ENCODE measurements at places on chromosomes 16 and 17.

DNA sequence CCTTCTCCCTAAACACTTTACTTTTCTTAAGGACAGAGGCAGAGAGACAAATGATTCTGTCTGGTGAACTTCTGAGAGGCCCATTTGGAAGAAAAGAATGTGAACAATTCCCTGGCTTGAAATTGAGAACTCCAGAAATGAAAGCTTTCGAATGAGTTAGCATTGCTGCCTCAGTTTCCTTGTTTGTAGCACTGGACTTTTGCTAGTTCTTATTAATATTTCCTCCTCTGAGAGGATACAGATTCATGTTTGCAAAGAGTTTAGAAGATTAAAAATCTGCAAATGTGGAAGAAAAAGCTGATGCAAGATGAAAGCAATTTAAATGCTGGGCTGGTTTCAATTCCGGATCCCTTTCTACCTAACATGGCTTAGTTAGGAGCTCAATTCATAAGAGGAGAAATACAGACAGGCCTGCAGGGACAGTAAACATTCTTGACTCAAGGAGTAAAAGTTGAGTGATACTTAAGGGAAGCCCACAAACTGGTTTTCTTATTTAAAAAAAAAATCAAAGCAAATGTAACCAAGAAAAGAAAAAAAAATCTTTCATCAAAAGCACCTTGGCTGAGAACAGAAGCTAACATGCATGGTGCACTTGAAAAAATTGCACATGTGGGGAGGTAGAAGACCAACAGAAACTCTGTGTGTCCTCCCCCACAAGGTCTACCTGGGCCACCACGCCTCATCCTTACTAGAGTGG lies 27.1 kb downstream of the HNF1B start:
- DNase-seq, result no peak

- no peak for DNase-seq
These were observed 73.4 kb upstream of the TNRC6C start for GRCh38 chr17:77884967-77885641.

DNA sequence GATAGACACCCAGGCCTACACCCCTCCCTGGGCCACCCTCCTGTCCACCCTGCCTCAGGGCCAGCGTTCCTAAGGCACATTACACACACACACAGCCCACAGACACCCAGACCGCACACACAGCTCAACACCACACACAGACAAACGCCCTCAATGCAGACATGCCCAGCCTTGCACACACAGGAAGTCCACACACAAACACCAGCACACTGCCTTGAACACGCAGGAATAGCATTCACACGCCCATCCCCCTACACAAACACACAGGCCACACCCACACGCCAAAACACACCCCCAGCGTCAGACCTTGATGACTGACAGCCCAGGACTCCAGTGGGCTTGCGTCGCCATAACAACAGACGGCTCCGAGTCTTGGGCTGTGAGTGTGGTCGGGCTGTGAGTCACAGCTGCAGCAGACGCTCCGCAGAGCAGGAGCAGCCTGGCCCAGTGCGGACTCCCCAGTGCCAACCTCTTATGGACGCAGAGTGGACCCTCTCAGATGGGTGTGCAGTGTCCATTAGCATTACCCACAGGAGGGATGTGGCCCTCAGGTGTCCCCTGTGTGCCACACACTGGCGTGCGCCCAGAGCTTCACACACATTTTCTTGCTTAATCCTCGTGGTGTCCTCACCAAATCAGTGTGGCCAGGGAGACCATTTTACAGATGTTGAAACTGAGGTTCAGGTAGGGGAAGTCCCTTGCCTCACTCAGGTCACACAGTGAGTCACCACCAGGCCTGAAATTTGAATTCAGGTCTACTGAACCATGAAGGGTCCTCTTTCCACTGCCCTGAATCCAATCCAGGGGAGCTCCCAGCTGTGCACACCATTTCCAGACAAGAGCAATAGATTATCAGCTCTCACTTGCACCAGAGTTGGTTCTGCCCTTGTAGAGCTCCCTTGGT lies 17.8 kb upstream of the RAI1 start:
- peak; percentile 90 for DNase-seq

DNA sequence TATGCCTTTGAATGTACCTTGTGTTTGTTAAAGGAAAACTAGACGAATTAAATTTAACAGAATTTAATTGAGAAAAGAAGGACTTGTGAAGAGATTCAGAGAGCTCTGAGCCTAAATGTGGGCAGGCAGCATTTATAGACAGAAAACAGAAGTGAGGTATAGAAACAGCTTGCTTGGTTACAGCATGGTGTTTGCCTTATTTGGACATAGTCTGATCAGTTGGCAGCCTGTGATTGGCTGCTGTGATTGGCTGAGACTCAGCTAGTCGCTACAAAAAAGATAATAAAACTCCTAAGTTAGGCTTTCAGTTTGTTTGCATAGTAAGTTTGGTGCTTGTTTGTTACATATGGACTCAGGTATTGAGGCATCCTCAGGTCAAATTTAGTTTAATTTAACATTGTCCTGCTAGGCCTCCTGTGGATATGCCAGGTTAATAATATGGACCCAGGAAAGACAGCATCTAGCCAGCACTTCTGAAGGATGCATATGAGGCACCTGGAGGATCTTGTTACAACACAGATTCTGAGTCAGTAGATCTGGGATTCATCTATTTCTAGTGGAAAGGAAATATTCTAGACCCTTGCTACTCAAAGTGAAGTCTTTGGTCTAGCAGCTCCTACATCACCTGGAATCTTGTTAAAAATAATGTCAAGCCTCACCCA lies 43.4 kb downstream of the SLFN5 start:
- DNase-seq, result peak; percentile 20

DNA sequence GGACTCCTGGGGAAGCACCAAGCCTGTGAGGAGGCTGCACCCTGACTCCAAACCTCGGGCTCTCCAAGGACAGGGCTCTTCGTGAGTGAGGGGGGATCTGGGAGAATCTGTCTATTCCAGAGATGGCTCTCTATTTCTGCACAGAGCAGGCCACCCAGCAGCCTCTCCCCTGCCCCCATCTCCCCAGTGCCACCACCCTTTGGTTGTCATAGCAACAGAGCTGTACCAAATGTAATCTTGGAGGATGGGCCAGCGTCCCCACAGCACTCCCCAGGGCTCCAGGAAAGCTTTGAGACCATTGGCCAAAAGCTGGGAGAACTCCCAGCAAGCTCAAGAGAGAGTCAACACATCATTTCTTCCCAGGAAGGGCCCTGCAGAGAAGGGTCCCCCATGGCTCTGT lies 49.3 kb downstream of the ABCC12 start:
- no peak for DNase-seq

DNA sequence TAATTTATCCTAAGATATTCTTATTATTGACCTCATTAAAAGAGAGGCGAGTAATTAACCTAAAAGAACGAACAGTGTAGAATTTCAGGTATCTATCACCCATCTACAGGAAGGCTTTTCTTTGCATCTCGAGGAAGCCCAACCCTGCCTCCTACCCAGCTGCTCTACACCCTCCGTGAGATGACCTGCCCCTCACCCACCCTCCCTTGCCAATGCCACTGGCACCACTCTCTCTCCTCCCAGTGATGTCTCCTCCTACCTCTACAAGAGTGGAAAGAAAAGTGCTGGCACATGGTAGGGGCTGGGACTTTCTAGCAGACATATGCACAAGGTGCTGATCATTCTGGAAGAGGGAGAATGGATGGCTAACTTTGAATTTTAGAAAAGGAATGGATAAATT lies 22.9 kb upstream of the FOXJ1 start:
- DNase-seq, result no peak

DNA sequence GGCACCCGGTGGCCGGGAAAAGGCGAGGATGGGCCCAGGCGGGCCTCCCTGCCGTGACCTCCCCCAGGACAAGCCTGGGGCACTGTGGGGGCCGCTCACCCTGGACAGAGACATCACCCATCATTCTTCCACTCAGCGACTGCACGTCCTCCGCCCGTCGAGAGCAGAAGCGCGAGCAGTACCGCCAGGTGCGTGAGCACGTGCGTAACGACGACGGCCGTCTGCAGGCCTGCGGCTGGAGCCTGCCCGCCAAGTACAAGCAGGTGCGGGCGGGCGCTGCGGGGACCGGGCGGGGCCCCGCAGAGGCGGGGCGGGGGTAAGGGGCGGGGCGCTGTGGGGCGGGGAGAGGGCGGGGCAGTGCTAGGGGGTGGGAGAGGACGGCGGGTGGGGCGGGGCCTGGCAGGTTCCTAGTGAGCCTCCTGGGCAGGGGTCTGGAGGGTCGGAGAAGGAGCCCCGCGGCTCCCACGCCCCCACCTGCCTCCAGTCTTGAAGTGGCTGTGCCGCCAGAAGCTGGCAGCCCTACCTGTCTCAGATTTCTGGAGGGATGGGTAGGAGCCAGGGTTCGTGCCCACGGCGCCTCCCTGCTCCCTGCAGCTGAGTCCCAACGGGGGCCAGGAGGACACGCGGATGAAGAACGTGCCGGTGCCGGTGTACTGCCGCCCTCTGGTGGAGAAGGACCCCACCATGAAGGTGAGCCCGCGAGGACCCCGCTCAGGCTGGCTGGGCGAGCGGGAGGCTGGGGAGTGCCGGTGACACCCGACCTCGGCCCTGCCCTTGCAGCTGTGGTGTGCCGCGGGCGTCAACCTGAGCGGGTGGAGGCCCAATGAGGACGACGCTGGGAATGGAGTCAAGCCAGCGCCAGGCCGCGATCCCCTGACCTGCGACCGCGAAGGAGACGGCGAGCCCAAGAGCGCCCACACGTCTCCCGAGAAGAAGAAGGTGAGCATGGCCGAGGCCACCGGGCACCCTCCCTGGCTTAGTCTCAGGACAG lies 7.5 kb downstream of the NME3 start:
- DNase-seq, result no peak

GRCh38 chr17:33049781-33050414 lies 58.3 kb downstream of the SPACA3 start:
- DNase-seq, result peak; percentile 42

DNA sequence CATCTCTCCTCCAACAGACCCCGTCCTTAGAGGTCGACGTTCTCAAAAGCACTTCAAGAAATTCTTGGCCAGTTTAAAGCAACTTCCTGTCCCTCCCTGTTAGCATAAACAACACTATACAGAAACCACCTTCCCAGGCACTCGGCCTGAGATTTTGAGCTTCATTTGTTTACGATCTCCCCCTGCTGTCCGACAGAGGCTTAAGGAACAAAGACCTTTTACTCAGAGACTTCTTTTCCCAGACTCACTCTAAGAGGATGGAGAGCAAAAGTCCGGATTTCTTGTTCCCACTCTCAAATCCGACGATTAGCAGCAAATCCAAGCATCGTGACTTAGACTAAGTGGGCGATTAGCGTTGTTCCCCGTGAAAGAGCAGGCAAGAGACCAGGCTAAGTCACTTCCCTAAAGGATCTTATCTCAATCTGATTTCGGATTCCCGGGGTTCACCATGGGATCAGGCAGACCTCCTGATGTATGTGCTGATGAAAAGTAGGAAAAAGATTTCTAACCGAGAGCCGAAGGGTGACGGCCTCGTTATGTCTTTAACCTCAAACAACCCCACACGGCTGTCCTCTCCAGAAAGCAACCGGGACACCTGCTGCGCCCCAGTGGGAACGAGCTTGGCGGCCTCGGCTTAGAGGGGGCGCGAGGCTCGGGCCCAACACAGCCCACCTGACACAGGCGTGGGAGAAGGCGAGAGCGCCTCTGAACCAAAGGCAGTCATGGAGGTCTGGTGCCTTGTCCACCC lies 598 bp downstream of the INPP5K start:
- peak; percentile 85 for DNase-seq

- no peak for DNase-seq
These were observed 8.9 kb upstream of the TENT4B start for GRCh38 chr16:50144211-50144610.

DNA sequence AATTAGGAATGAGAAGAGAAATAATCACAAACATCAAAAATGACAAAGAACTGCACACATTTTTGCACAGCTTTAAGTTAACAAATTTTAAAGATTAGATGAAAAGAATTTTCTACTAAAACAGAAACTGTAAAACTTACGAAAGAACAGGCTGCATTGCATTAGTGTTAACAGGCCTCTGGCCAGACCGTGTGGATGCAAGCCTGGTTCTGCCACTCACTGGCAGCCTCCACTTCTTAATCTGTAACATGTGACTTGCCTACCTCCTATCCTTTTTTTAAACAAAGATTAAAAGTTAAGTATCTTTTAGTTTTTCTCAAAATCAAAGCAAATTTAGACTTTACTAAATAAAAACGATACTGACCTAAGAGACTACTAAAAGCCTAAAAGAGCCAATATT lies 37.5 kb downstream of the CREBBP start:
- no peak for DNase-seq

GRCh38 chr17:74211141-74211911 lies 2.0 kb upstream of the TTYH2 start:
- DNase-seq, result peak; percentile 23

- DNase-seq, result no peak
These were observed 184.8 kb upstream of the GSE1 start for GRCh38 chr16:85428168-85428898.

- no peak for DNase-seq
These were observed 394.7 kb downstream of the SOX9 start for GRCh38 chr17:72515291-72516065.

DNA sequence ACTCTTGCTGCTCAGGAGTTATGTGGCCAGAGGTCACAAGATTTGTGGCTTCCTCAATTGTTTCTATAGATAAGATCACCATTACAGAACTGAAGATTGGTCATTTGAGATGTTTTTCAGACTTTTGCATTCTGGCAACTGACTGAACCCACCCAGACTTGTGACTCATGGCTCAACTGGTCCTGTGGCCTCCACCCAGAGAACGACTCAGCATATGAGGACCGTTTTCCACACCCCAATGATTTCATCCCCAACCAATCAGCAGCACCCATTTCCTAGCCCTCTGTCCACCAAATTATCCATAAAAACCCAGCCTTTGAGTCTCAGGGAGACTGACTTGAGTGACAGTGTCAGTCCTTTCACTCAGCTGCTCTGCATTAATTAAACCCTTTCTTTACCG lies 143.2 kb upstream of the ASIC2 start:
- no peak for DNase-seq

GRCh38 chr16:28218109-28218508 lies 6.3 kb upstream of the XPO6 start:
- DNase-seq, result peak; percentile 55

DNA sequence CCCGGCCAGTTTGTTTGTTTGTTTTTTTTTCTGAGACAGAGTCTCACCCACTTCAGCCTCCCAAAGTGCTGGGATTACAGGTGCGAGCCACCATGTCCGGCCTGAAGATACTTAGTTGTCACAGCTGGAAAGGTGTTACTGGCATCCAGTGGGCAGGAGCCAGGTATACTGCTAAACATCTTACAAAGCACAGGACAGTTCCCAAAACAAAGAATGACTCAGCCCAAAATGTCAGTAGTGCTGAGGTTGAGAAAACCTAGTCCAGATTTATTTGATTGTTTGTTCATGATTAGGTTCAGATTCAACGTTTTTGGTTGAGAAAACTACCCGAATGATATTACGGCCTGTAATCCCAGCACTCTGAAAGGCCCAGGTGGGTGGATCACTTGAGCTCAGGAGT lies 18.6 kb upstream of the RABEP1 start:
- DNase-seq, result no peak

DNA sequence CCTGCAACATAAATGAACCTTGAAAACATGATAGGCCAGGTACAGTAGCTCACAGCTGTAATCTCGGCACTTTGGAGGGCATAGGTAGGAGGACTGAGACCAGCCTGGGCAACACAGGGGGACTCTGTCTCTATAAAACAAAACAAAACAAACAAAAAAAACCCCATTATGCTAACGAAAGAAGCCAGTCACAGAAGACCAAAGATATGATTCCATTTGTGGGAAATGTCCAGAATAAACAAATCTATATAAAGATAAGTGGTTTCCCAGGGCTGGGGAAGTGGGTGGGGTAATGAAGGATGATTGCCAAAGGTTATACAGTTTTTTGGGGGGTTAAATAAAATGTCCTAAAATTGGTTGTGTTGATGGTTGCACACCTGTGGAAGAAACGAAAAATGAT lies 36.5 kb upstream of the SIAH1 start:
- no peak for DNase-seq

- DNase-seq, result no peak
These were observed 74.4 kb downstream of the METRNL start for GRCh38 chr17:83153681-83154310.

Data from HCEC 1CT (cell line).